ENCODE measurements at places on chromosomes 7 and 10.

- DNase-seq = no peak
These were observed 38.3 kb upstream of the SLC35B4 start for GRCh38 chr7:134355004-134355525.

DNA sequence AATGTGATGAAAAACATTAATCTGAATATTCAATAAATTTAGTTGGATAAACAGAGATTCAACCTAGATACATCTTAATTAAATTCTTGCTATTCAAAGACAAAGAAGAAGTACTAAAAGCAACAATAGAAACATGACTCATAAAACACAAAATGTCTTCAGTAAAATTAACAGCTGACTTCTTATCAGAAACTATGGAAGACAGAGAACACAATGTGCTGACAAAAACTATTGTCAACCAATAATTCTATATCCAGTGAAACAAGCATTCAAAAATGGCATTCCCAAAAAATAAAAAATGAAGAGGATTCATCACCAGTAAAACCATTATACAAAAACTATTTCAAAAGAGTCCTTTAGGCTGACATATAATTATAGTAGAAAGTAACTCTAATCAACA lies 400.5 kb upstream of the SORCS1 start:
- DNase-seq = no peak

DNA sequence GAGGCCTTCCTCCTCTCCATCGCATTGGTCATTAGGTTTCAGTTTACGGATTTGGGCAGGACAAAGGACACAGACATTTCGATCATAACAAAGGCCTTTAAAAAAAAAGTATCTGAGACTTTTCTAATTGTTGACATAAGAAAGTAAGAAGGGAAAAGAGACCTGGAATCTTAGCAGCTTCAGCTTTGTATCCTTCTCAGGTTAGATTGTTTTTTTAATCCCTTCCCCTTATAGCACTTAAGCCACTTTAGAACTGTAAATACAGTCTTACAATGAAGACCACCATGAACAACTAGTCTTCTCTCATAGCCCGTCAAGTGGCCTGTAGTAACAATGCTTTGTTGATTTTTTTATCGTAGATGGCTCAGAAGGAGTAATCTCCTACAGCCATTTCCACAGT lies 45.2 kb downstream of the LMTK2 start:
- no peak for DNase-seq

GRCh38 chr7:128932862-128933179 lies 4.9 kb upstream of the IRF5 start:
- no peak for DNase-seq

DNA sequence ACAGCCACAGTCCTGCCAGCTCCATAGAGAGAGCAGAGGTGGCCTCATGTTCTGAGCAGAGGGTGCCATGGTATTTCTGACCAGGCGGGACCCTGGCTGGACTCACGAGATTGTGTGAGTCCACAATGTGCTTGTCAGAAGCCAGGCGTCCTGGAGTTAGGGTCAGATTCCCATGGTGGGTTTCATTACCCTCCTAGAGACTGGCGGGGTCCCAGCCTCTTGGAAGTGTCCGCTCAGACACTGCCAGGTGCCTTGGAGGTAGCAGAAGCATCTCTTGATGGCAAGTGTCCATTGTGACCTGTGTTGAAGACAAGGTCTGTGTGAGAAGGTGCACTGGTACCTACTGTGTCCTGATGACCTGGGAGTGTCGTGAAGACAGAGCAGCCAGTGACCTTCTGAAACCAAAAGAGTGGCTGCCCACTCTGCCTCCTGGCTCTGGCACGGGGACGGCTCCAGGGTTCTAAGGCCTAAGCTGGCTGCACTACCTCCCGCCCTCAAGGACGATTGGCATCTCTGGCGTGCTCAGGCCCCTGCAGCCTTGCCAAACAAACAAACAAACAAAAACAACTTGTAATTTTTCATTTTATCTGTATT lies 56.8 kb downstream of the MGMT start:
- DNase-seq = no peak

GRCh38 chr7:41174521-41174920 lies 528.4 kb downstream of the INHBA start:
- no peak for DNase-seq
